H1 (cell line): ENCODE measurements at places on chromosomes 16 and 17. TPM values are rescaled to one million over a fixed set of nuclear protein-coding genes. Genes with fewer than 3 reads are reported as not detected.

HAS3 gene
- 64.4 and 69.6 TPM in 2 replicates for total RNA-seq

GRCh38 chr16:30075503-30076275 is at the start of gene PPP4C:
PPP4C (plus strand) TSS chr16:30075994; CDS start chr16:30076378, 384 bp downstream.
- H3K4me3 ChIP-seq: peak within 1 kb of the TSS; percentile 87
- H3K27me3 ChIP-seq: no peaks in the 10 kb centered on the region
- peak within 1 kb of the TSS; percentile 41 for H3K27ac ChIP-seq
- H3K36me3 ChIP-seq: peaks cover 22% of the 10 kb centered on the region
- peak; percentile 92 for DNase-seq

DNA sequence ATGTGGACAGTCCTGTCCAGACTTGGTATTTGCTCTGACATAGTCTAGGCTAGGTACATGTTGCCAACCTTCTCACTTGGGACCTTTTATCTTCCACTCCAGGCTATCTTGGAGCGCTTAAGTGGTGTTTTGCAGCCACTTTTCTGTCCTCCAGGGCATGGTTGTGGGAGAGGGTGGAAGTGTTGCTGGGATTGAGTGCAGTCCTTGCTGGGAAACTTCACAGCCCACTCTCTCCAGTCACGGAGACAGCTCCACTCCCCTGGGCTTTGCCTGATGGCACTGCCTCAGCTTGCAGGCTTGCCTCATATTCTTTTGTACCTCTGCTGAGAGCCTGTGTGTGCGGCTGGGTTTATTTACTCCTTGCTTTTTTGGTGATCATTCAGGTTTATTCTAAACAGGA is 17.4 kb downstream of the RPA1 start:
- H3K4me1 ChIP-seq: no peaks in the 10 kb centered on the region
- H3K27me3 ChIP-seq: no peaks in the 10 kb centered on the region
- no peak overlapping the region for H3K27ac ChIP-seq
- no peak overlapping the region for H3K4me3 ChIP-seq
- DNase-seq: no peak

KRTAP4-1 gene
- not detected in 2 replicates for total RNA-seq

TMC6 gene
- 73.1 and 77.6 TPM in 2 replicates for total RNA-seq

- no peak overlapping the region for H3K4me3 ChIP-seq
- no peaks in the 10 kb centered on the region for H3K27me3 ChIP-seq
Observed at GRCh38 chr16:73355981-73356380, 308.1 kb upstream of the ZFHX3 start.

DNA sequence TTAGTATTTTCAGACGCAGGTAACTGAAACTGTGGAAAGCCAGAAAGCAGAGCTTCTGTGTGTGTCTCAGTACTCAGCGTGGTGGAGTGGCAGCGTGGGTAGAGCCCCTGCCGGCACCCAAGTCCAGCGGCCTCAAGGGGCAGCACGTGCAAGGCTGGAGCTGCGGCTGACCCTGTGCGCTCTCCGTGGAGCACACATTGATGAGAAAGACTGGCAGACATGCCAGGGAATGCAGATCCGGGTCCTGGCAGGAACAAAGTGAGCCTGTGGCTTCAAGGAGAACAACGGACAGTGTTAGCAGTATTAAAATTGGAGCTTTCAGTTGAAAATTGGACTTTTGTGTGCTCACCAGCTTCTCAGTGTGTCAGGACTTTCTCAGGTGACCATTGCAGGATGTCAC is 23.3 kb downstream of the ZC3H18 start:
- DNase-seq: no peak
- no peaks in the 10 kb centered on the region for H3K4me1 ChIP-seq
- peaks cover 21% of the 10 kb centered on the region for H3K36me3 ChIP-seq
- no peak overlapping the region for H3K4me3 ChIP-seq
- H3K27ac ChIP-seq: no peak overlapping the region

CNGB1 gene
- not detected in 2 replicates for total RNA-seq

DNA sequence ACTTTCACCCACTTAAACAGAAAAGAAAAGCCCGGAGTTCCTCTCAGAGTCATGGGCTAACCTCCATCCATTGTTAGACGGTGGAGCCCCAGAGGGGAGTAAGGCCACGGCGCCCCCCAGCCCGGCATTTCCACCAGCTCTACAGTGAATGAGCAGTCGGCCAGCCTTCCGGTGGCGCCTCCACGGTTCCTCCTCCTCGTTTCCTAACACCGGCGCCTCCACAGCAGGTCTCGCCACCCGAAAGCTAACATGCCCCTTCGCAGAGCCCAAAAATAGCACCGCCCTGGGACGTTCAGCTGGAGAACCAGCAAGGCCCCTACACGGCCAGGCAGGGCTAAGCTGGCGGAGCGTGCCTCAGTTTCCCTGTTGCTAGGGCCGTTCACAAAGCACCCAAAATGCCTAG is 858 bp downstream of the MMD start:
- peak; percentile 56 for DNase-seq
- no peaks in the 10 kb centered on the region for H3K27me3 ChIP-seq
- H3K36me3 ChIP-seq: no peaks in the 10 kb centered on the region; the same call in 1 of the 2 replicates
- peaks cover 7% of the 10 kb centered on the region; the same call in 1 of the 2 replicates for H3K4me1 ChIP-seq

DNA sequence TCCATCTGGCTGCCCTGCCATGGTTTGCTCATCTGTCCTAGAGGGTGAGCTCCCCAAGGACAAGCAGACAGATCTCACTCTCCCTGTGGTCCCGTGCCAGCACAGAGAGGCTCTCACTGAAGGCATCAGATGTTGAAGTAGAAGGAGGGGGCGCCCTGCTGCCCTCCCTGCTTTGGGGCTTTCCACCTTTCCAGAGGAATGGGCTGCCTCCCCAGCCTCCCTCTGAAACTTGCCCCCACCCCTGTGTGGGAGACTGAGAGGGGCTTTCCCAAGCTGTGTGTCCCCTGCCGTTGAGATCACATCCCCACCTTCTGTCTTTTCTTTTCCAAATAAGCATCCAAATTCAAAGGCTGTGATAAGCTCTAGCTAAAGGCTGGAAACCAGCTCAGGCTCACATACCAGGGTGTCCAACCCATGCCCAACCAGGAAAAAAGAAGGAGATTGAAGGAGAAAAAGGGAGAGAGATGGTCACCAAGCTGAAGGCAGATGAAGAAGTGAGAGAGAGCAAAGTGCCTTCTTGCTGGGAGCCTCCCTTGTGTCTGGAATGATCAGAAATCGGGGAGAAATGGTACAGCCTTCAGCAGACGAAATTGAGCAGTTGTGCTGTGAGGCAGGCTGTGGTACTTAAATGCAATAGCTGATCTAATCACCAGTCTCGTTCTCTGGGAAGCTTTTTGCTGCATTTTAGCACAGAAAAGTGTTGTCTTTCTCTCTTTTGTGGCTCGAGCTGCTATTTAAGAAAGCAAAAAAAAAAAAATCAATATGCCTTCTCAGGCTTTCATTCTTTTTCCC is 145.9 kb upstream of the LHX1 start:
- H3K4me3 ChIP-seq: peak overlapping the region; percentile 20
- no peak for DNase-seq
- H3K27ac ChIP-seq: peak overlapping the region; percentile 30; the same call in 1 of the 2 replicates

DNA sequence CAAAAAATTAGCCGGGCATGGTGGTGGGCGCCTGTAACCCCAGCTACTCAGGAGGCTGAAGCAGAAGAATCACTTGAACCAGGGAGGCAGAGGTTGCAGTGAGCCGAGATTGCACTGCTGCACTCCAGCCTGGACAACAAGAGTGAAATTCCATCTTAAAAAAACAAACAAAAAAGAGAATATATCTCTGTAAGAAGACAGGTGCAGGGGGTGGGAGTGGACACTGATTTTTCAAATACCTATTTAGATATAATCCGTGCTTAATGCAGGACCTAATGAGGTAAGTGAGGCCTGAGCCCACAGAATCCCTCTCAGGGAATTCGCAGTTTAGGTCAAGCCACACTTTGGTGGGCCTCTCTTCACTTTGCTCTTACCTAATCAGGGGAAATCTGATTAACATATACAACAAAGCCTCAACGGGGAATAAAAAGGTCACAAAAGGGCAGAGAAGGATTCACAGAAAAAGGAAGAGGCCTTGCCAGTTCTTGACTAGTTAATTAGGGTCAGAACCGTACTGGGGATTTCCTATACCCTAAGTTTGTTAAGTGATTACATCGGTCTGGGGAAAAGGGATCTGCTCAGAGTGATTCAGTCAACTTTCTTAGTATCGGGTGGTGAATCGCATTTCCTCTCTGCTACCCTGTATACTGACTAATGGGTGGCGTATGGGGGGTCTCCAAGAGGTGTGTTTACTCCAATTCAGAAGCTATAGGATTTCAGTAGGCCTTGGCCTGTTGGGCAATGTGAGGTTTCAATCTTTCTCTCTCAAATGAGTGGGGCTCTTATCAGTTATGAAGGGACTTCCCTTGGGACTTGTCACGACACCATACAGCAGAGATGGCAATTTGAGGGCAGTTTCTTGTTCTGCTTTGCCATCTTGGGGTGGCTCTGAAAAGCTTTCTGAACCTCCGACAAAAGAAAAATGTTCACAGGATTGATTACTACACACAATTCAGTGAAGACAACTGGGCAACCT is 1.9 kb upstream of the NFAT5 start:
- DNase-seq: no peak
- no peaks in the 10 kb centered on the region for H3K27me3 ChIP-seq
- peak overlapping the region; percentile 35; the same call in 1 of the 2 replicates for H3K27ac ChIP-seq
- H3K36me3 ChIP-seq: no peaks in the 10 kb centered on the region
- H3K4me1 ChIP-seq: peaks cover 8% of the 10 kb centered on the region

CRHR1 gene
- total RNA-seq: 0.55 and 0.56 TPM in 2 replicates

GRCh38 chr16:72536723-72537435 is 364.9 kb upstream of the PMFBP1 start:
- H3K4me1 ChIP-seq: no peaks in the 10 kb centered on the region
- no peak overlapping the region for H3K27ac ChIP-seq
- no peaks in the 10 kb centered on the region for H3K36me3 ChIP-seq
- no peak overlapping the region for H3K4me3 ChIP-seq
- DNase-seq: no peak

- no peaks in the 10 kb centered on the region for H3K36me3 ChIP-seq
- no peak overlapping the region for H3K4me3 ChIP-seq
- H3K27ac ChIP-seq: no peak overlapping the region
- no peaks in the 10 kb centered on the region; the same call in 1 of the 2 replicates for H3K4me1 ChIP-seq
Observed at GRCh38 chr16:86771506-86772460, 193.4 kb downstream of the FOXL1 start.

GRCh38 chr16:15403392-15403995 is 7.9 kb downstream of the MPV17L start:
- DNase-seq: no peak
- peaks cover 11% of the 10 kb centered on the region for H3K4me1 ChIP-seq
- H3K36me3 ChIP-seq: no peaks in the 10 kb centered on the region
- no peak overlapping the region; the same call in 1 of the 2 replicates for H3K27ac ChIP-seq
- no peak overlapping the region for H3K4me3 ChIP-seq

DNA sequence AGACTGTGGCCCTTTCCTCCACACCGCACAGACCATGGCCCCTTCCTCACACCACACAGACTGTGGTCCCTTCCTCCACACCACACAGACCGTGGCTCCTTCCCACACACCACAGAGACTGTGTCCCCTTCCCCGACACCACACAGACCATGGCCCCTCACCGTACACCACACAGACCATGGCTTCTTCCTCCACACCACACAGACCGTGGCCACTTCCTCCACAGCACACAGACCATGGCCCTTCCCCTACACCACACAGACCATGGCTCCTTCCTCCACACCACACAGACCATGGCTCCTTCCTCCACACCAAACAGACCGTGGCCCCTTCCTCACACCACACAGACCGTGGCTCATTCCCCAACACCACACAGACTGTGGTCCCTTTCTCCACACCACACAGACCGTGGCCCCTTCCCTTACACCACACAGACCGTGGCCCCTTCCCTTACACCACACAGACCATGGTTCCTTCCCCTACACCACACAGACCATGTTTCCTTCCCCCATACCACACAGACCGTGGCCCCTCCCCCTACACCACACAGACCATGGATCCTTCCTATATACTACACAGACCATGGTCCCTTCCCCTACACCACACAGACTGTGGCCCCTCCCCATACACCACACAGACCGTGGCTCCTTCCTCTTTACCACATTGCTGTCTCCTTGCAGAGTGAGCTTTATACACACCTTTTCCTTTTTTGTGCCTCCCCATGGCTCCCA is 297.5 kb upstream of the FOXF1 start:
- no peak overlapping the region for H3K4me3 ChIP-seq
- no peaks in the 10 kb centered on the region for H3K4me1 ChIP-seq

NEUROD2 gene
- not detected in 2 replicates for total RNA-seq

- no peak overlapping the region for H3K27ac ChIP-seq
- no peaks in the 10 kb centered on the region for H3K36me3 ChIP-seq
- H3K27me3 ChIP-seq: no peaks in the 10 kb centered on the region
- DNase-seq: no peak
Observed at GRCh38 chr17:4474093-4474492, 24.6 kb upstream of the SPNS2 start.

- peaks cover 88% of the 10 kb centered on the region for H3K36me3 ChIP-seq
- H3K27ac ChIP-seq: no peak overlapping the region
- no peaks in the 10 kb centered on the region for H3K4me1 ChIP-seq
Observed at GRCh38 chr17:73203788-73204479, 11.1 kb downstream of the COG1 start.

- no peaks in the 10 kb centered on the region for H3K4me1 ChIP-seq
- H3K27me3 ChIP-seq: no peaks in the 10 kb centered on the region
- no peak overlapping the region for H3K27ac ChIP-seq
- DNase-seq: no peak
- H3K36me3 ChIP-seq: no peaks in the 10 kb centered on the region
- H3K4me3 ChIP-seq: no peak overlapping the region
Observed at GRCh38 chr17:65018610-65019316, 37.8 kb downstream of the GNA13 start.

CDRT15 gene
- total RNA-seq: not detected in 2 replicates

GRCh38 chr16:23423496-23424049 is 29.4 kb downstream of the COG7 start:
- no peaks in the 10 kb centered on the region; the same call in 1 of the 2 replicates for H3K36me3 ChIP-seq
- peaks cover 2% of the 10 kb centered on the region; the same call in 1 of the 2 replicates for H3K4me1 ChIP-seq
- H3K27ac ChIP-seq: no peak overlapping the region
- no peaks in the 10 kb centered on the region for H3K27me3 ChIP-seq
- no peak overlapping the region for H3K4me3 ChIP-seq

C16orf92 gene
- not detected in 2 replicates for total RNA-seq

DNA sequence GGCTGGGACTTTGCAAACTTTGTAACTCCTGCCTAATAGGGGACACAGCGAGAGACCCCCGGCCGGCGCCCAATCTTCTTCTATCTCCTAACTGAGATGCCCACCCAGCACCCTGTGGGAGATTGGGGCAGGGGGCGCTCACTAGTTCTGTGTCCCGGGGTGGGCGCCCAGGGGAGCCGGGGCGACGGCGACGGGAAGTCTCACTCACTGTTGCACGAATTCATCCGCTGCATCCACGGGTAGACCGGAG is 3.9 kb upstream of the HOXB5 start:
- peaks cover 100% of the 10 kb centered on the region for H3K27me3 ChIP-seq
- H3K4me1 ChIP-seq: peaks cover 12% of the 10 kb centered on the region
- no peaks in the 10 kb centered on the region for H3K36me3 ChIP-seq
- peak overlapping the region; percentile 29; the same call in 1 of the 2 replicates for H3K4me3 ChIP-seq
- H3K27ac ChIP-seq: no peak overlapping the region
- DNase-seq: no peak

GRCh38 chr16:5205361-5206040 is 107.9 kb upstream of the EEF2KMT start:
- H3K4me1 ChIP-seq: no peaks in the 10 kb centered on the region
- no peak overlapping the region for H3K27ac ChIP-seq
- H3K4me3 ChIP-seq: no peak overlapping the region
- no peak for DNase-seq
- H3K27me3 ChIP-seq: no peaks in the 10 kb centered on the region
